ENCODE measurements at places on chromosomes 4 and X. TPM values are rescaled to one million over a fixed set of nuclear protein-coding genes. Genes with fewer than 3 reads are reported as not detected.

- no peak for DNase-seq
Observed at GRCh38 chr4:112939901-112940300, 109.6 kb upstream of the ANK2 start.

- DNase-seq: no peak
Observed at GRCh38 chr4:109206620-109207019, 95.8 kb downstream of the COL25A1 start.

GRCh38 chr4:145521282-145521681 lies 39.6 kb downstream of the SMAD1 start:
- DNase-seq: no peak

DNA sequence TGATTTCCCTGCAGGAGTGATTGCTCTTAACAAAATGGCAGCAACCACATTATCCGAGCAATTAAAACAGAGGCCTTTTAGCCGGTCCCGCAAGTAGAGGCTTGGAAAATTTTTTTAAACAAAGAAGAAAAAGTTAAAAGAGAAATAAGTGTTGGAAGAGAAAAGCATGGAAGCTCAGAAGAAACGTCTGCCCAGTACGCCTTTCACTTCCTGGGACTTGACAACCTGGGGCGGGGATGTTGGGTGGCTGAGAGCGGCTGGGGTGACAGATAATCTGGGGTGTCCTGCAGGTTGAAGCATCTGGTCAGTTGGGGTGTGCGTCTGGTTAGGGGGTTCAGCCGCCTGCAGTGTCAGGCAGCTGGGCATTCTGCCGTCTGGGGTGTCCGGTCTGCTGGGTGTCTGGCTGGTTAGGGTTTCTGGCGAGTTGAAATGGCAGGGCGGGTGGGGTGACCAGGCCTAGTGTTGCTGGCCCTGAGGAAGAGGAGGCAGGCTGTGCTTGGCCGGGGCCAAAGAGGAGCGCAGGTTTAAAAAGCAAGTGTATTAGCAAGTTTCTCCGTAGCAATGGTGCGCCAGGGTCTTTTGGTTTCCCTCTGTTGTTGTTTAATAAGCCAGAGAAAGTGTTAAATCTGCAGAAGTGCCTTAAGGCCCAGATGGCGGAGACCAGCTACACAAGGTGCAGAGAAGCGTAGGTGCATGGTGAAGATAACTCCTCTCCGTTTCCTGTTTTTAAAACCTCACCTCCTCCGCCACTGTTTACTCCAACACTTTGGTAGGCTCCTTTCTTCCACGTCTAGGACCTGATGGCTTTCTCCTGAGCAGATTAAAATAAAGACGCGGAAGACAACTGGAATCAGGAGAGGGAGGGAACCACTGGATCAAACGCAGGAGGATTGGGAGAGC lies 5.6 kb downstream of the HAND2 start:
- peak; percentile 50 for DNase-seq

- DNase-seq: no peak
Observed at GRCh38 chr4:185359767-185360446, 35.8 kb downstream of the LRP2BP start.

- no peak for DNase-seq
Observed at GRCh38 chr4:2702361-2702760, 53.8 kb downstream of the TNIP2 start.

GRCh38 chrX:125398959-125399440 lies 79.3 kb downstream of the TEX13C start:
- no peak for DNase-seq

GRCh38 chr4:15239866-15240265 lies 188.0 kb upstream of the C1QTNF7 start:
- no peak for DNase-seq

DNA sequence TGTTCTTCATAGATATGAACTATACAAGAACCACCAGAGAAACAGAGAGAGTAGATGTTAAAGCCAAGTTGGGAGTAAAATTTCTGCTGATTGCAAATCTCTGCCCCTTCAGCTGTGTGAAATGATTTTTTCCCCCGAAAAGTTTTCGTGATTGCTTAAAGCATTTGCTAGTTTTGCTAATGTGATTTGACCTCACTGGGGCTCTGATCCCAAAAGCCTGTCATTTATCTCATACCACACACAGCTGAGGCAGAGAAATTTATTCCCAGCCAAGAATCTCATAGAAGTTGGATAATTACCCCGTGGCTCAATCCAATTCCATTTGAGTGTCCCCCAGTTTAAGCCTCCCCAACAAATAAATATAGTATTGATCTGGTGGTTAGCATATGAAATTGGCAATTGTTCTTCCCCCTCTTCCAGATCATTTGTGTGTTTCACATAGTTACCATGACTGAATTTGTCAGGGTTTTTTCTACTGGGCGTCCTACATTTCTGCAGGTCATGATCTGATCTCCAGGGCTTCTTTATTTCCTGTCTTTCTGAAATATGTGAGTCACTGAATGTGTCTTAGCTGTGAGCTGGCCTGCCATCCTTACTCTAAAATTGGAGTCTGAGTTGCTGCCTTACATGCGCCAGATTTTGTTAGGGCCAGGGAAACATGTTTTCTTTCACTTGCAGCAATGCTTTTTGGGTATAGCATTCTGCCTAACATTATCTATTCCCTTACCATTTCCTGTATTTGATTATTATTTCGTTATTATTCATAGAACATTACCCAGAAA lies 167.5 kb upstream of the FRMPD4 start:
- no peak for DNase-seq

DNA sequence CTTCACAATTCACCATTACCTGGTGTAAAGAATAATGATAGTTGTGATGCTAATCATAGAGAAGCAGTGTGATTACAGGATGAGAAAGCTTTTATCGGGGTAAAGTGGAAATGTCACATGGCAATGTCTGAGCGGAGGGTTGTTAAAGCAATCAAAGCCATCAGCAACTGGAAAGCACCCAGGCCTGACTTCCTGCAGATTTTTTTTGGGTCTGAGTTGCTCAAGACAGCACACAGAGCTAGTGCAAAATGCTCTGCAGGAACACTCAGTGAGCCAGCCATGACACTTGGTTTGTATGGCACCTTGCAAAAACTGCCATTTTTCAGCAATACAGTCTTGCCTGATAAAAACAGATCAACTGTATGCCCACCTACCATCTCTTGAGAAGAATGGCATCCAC lies 152.9 kb downstream of the COL4A6 start:
- DNase-seq: no peak

- DNase-seq: no peak
Observed at GRCh38 chr4:165828928-165829327, 44.1 kb upstream of the TLL1 start.

GRCh38 chr4:130632731-130633604 lies 1537.0 kb downstream of the C4orf33 start:
- no peak for DNase-seq

GRCh38 chr4:151475035-151475714 lies 66.2 kb downstream of the FHIP1A start:
- DNase-seq: no peak

DNA sequence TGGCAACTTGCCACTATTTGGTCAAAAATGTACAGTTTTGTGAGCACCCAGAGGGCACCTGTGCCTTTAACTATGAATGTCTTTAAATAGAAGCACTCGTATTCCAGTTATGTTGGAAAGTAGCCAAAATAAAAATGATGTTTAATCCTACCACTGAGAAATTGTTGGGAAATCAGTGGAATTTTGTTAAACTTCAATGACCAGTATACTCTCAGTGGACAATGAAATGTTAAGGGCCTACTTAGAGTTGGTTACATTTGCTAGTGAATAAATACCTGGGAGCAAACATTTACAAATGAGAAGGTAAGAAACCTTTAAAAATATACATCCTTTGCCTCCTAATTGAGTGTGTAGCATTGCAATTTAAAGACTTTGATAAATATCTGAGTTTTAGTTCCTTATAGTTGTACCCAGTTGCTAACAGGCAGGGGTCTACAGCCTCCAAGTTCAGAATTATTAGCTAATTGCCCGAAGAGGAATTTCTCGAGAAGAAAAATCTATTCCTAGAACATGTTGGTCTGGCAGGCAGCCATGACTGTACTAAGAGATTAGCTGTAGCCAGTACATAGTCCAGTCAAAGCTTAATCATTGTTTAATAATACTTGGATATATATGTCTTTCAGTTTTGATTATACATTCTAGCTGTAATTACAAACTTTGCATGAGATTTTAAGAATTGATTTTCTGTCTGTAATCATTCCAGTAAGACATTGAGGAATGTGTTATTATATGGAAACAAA lies 93.2 kb downstream of the IL1RAPL2 start:
- DNase-seq: peak; percentile 29

DNA sequence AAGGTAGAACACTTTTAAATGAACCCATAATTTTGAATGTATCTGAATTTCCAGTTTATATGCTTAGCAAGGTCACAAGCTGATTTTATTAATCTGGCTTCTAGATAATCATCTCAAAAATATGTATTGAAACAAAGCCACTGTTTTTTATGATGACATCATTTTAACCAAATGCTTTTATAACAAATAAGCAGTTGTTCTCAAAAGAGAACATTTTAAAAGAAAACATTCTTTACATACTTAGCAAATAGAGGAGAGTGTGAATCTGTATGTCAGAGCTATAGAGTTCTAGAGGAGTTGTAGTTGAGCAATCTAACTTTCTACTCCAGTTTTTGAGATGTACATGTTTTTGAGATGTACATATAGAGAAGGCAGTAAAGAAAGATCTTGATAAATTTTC lies 42.5 kb downstream of the LAMP2 start:
- no peak for DNase-seq

Gene CNGA1
- not detected for total RNA-seq

GRCh38 chr4:178086320-178086719 lies 644.1 kb upstream of the AGA start:
- no peak for DNase-seq

DNA sequence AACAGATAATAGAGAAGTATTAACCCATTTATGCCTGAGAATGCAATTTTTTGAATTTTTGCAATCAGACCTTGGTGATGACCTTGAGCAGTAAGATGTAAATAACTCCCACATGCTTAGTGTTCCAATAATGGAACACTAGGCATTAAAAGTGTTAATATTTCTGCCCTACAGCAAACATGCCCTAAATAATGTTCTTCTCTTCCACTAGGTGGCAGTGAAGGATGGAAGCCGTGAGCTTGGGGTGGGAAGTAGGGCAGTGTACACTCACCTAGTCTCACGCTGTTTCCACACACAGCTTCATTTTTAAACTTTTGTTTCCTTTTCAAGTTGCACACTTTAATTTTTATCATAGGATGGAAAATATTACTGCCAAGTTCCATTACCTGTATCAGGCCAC lies 613.1 kb upstream of the HS3ST1 start:
- DNase-seq: no peak

Data from left ventricle myocardium superior (tissue), 1 donor.